ENCODE measurements at places on chromosomes 5 and 9. TPM values are rescaled to one million over a fixed set of nuclear protein-coding genes. Genes with fewer than 3 reads are reported as not detected.

- H3K27ac ChIP-seq: no peak overlapping the region
- H3K36me3 ChIP-seq: no peaks in the 10 kb centered on the region
- no peak for DNase-seq
- H3K27me3 ChIP-seq: no peaks in the 10 kb centered on the region
- H3K4me1 ChIP-seq: no peaks in the 10 kb centered on the region
Observed at GRCh38 chr5:17907094-17907493, 272.8 kb downstream of the TAF11L14 start.

CCDC127 gene
- total RNA-seq: 4.5 TPM

KIF12 gene
- not detected for total RNA-seq

CBY3 gene
- total RNA-seq: not detected

- H3K27ac ChIP-seq: no peak overlapping the region
- H3K36me3 ChIP-seq: no peaks in the 10 kb centered on the region
- no peak for DNase-seq
- H3K4me3 ChIP-seq: no peak overlapping the region
- peaks cover 3% of the 10 kb centered on the region for H3K4me1 ChIP-seq
Observed at GRCh38 chr5:126460459-126460858, 37.2 kb downstream of the GRAMD2B start.

- H3K27ac ChIP-seq: no peak overlapping the region
- peaks cover 83% of the 10 kb centered on the region for H3K27me3 ChIP-seq
- no peaks in the 10 kb centered on the region for H3K36me3 ChIP-seq
- no peaks in the 10 kb centered on the region for H3K4me1 ChIP-seq
- peak; percentile 53 for DNase-seq
Observed at GRCh38 chr9:129696944-129697655, 31.7 kb downstream of the PRRX2 start.

DNA sequence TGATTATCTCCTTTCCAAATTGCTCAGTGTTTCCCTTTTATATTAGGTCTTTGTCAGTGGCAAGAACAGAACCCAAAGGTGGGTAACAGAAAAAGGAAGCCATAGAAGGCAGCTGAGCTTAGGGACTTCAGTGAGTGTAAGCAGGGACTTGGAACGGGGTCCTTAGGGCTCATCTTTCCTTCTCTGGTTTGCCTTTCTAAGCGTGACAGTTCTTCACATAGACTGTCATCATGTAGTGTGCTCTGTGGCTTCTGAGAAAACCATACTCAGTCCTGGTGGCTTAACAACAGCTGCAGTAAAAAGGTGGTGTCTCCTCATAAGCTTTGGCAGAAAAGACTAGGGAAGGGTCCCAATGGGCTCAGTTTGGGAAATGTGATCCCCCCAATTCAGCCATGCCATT lies 108.8 kb downstream of the SLC12A2 start:
- no peak for DNase-seq
- no peak overlapping the region for H3K4me3 ChIP-seq
- H3K4me1 ChIP-seq: peaks cover 10% of the 10 kb centered on the region
- no peaks in the 10 kb centered on the region for H3K36me3 ChIP-seq
- H3K27me3 ChIP-seq: no peaks in the 10 kb centered on the region

All from K562 (cell line).